ENCODE measurements at places on chromosomes 3 and 15.

GRCh38 chr15:50116477-50116876, 2.6 kb downstream of the ATP8B4 start:
- DNase-seq, result no peak

DNA sequence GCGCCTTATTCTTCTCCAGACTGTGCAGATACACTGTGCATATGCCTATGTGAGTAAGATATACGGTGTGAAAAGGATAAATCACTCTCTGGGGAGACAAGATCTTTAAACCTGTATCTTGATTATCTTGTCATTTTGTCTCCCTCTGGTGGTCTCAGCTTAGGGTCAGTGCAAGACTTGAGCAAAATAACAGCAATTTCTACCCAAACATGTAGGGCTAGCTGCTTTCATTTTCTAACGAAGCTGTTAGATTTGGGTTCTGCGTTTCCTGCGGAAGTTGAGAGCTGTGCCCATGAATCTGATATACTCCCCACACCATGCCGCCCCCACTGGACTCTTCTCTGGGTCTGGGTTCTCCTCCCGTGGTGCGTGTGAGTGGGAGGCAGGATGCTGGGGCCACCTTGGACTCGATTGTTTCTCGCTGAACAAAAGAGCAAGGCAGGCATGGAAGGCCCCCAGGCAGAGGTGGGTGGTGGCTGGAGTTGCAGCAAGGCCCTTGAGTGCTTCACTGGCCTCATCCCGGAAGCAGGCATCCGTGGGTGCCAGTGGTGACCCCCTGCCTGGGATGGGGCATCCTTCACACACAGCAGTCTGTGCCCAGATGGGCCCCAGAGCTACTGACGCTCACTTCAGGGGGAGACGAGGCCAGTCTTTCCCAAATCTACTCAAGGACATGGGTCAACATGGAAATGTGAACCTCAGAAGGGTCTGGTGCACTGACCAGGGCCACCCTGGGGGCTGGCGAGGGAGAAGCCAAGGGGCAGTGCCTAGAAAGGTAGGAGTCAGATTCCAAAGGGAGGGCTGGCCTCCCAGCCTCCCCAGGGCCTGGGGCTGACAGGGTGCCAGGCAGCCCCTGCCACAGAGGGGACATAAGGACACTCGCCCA, 179.6 kb downstream of the NSMCE3 start:
- DNase-seq, result no peak

- DNase-seq, result no peak
Measured at GRCh38 chr15:58758141-58758540, 8.6 kb upstream of the ADAM10 start.

- no peak for DNase-seq
Measured at GRCh38 chr3:37025561-37026335, 32.4 kb downstream of the MLH1 start.

DNA sequence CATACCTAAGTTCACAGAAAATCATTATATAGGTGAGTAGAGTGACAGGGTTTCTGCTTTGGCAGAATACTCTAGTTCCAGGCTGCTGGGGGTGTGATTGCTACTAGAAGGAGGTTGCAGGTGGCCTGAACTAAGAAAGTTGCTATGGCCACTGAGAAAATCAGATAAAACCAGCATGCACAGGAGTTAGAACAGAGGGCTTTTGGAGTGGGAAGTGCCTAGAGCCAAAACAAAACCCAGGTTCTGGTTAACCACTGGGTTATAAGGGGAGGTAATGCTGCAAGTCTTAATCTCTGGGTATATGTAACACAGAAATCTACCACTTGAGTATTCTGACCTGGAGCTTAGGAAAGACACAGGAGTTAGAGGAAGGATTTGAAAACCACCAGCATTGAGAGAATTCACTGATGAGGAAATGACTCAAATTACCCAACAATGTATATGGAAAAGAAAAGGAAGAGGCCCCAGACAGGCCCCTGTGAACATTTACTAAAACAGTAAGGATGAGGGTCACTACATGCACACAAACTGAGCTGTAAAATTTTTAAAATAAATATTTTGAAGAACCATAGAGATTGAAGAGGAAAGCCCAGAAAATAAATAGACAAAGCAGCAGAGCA, 60.0 kb downstream of the PLOD2 start:
- no peak for DNase-seq

Data from AG09319 (cell line).